ENCODE measurements at places on chromosomes 4 and X.

GRCh38 chr4:14419516-14419915, 582.8 kb upstream of the CPEB2 start:
- no peak for DNase-seq

DNA sequence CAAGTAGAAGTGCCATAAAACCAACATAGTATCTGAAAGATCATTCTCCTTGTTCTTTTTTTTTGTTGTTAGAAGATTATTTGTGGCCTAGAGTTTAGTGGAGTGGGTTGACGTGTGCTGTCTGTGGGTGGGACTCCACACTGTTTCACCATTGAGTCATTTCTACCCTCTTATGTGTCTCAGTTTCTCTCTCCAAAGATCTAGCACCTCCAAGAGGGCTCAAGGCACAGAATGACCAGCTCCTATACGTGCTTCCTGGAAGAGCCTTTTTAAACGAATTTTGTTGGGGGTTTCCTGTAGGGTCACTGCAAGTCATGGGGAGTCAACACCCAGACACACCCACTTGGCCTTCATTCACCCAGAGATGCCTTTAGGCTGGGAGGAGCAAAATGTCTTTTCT, 150.1 kb downstream of the KLF8 start:
- no peak for DNase-seq

DNA sequence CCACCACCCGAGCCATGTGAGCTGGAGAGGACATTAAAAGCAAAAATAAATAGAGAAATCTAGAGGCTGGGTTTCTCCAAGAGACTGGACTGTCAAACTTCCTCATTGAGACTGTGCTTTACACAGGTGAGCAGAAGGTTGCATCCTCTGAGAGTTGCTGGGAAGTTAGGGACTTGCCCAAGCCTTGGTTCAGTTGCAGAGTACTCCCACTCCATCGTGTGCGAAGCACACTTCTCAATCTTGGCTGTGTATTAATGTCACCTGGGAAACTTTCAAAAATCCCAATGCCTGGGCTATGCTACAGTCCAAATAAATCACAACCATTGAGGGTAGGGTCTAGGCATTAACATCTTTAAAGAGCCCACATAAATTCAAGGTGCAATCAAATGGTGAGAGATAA, 89.2 kb downstream of the ZNF330 start:
- no peak for DNase-seq

- no peak for DNase-seq
Observed at GRCh38 chr4:104394406-104395167, 100.1 kb downstream of the CXXC4 start.

DNA sequence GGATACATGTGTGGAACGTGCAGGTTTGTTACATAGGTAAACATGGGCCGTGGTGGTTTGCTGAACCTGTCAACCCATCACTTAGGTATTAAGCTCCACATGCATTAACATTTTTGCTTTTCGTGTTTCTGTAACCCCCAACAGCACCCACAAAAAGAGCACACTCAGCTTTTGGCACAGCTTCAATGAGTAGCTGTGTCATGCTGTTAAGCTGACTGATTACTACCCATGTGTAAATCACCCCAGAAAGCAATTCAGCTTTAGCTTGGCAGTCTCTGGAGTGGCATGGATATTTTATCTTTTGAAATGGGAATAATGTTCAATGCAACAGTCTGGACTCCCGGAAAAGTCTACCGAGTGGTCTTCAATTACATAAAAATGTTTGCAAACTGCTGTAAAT, 734.3 kb downstream of the STIM2 start:
- no peak for DNase-seq

DNA sequence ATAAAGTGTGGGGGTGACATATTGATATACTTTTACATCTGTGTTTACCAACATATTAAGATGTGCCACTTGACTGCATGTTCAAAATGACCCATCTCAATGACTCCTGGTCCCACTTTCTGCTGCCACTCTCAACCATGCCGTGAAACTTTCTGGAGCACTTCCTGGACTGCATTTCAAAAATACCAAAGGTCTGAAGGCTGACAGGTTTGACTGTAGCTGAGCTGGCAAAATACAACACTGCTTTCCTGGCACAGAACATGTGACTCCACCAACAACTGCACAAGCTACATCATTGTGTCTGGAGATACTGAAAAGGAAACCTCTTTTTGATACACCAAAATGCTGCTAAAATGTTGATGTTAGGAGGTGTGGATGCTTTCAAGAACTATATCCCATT, 184.8 kb downstream of the UNC5C start:
- DNase-seq = no peak

DNA sequence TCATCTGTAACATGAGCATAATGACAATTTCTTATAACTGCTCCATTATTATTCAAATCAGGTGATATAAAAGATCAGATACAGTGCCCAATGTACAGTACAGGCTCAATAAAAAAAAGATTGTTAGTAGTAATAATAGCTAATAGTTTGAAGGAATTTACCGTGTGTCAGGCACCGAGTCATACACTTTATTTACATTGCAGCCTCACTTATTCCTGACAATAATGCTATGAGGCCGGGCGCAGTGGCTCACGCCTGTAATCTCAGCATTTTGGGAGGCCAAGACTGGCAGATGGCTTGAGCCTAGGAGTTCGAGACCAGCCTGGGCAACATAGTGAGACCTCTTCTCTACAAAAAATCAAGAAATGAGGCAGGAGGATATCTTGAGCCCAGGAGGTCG, 10.1 kb upstream of the MAP7D3 start:
- no peak for DNase-seq

DNA sequence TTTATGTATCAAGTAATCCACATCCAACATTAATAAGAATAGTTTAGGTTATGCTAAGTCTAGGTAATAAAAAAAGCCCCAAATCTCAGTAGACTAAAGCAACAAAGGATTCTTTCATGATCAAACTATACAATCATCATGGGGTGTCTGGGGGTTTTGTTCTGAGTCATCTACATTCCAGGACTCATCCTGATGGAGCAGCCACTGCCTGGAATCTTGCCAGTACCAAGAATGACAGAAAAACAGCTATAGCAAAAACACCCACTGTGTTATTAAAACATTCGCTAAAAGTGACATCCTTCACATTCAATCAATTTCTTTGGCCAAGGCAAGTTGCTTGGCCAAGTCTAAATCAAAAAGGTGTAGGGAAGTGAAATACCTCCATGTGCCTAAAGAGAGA, 3.9 kb upstream of the ARHGEF38 start:
- DNase-seq = no peak

DNA sequence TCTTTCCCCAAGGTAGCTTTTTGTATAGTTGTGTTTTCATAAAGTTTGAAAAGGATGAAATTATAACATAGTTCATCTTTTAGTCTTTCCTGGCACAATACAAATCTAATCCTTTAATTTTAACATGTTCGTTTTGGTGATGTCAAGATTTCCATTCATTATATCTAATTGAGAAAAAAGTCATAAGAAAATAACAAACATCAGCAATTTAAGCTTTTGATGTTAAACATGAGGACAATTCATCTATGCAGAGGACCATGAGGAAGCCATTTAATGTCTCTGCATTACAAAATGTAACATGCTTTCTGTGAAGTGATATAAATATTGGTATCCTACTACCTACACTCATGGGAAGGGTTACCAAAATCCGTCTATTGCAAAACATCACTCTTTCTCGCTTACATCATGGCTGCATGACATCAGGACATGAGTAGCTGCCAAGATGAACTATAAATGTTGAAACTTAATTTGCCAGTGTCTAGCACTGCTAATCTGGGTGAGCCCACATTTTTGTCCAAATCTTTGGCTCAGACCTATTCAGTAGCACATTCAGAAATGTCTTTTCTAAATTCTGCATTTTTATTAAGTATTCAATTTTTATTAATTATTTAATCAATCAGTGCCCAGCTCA, 9.5 kb downstream of the EPGN start:
- DNase-seq = no peak

GRCh38 chr4:53767482-53767881, 176.2 kb upstream of the LNX1 start:
- DNase-seq = no peak

GRCh38 chrX:50106051-50106675, 94.6 kb downstream of the AKAP4 start:
- DNase-seq = no peak

DNA sequence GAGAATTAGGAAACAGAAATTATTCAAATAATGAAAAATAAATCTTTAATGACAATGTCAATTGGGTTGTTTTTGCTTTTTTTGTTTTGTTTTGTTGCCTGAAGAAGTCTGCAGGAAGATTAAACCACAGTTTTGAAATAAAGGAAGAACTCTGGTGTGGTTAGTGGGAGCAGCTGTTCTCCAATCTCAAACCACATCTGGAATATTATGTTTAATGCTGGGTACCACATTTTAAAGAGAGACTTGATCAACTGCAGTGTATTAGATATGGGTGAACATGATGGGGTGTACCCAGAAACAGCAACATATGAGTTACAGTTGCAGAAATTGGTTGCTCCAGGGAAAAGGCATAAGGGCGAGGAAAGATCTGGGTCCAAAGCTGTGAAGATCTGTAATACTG, 171.2 kb upstream of the RPL34 start:
- no peak for DNase-seq

DNA sequence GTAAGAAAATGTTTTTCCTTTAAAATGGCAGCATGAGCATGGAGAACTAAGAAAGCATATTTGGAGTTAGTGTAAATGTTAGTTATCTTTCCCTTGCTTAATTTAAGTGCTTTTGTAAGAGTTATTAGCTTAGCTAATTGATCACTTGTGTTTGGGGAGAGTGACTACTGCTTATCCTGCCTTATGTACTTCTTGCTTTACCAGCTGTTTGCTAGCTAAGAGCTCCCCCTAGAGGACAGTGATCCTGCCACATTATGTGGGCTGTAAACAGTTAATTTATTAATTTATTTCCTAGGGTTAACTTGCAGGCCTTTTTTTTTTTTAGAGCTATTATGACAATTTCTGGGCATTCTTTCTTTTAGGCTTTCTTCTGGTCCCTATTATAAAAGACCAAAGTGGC, 435.8 kb downstream of the MAGEB5 start:
- no peak for DNase-seq

DNA sequence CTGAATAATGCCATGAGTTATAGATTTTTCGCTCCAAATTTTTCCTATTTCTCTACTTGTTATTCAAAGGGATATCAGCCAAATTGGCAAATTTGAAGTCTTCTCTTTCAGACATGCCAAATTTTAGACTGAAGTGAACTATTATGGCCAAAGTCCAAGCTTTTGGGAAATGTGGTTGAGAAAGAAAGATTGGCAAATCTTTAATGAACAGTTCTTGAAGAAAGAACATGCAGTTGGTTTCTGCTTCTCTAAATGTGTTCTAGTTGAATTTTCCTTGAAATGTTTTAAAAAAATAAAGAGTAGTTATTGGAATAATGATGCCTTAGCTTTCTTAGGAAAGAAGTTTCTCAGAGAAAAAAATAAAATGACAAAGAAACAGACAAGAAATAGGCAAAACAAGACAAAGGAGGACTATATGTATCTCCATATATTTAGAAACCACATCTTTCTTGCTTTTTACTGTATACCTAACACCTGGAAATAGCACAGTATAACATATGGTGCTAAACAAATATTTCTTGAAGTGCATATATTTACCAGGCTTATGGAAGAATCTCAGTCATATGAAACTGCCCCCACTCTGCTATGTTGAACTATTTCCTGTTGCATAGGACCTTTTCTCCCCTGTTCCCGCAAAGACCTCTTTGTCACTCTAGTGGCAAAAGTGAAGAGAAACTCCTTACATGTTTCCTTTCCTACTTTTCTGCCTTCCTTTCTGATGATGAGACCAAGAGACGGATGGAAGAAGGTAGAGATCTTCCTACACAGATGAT, 250.0 kb downstream of the ARHGAP24 start:
- DNase-seq = no peak

GRCh38 chrX:104343428-104344129, 88.8 kb upstream of the ESX1 start:
- DNase-seq = no peak

DNA sequence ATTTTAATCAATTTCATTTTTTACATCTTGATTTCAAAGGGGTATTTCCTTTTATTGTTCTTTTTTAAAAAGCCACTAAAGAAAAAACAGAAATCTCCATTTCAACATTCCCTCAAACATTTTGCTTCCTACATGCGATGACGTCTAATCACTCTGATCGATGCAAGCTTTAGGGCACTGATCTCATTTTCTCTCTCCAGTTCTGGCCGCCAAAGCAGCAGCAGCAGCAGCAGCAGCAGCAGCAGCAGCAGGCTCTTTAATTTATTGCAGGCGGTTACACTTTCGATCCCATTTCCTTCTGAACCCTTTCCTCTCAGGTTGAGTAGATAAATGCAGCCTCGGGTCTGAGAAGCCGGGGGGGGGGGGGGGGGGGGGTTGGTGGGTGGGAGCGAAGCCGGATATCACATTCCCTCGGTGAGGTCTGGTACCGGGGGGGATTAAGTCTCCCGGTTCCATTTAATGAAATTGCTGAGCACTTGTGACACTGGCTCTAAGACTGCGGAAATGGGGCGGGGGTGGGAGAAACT, 3.4 kb upstream of the PCDH7 start:
- DNase-seq = no peak

- DNase-seq = no peak
Observed at GRCh38 chr4:1099270-1099669, 14.1 kb downstream of the RNF212 start.

GRCh38 chrX:9533611-9534010, 68.8 kb downstream of the TBL1X start:
- no peak for DNase-seq

Data from RWPE2 (cell line).